ENCODE measurements at places on chromosomes 4 and X. TPM values are rescaled to one million over a fixed set of nuclear protein-coding genes. Genes with fewer than 3 reads are reported as not detected.

GRCh38 chr4:42391981-42392380 lies 5.3 kb upstream of the SHISA3 start:
- no peaks in the 10 kb centered on the region for H3K4me1 ChIP-seq
- H3K4me3 ChIP-seq = no peak overlapping the region
- H3K36me3 ChIP-seq = no peaks in the 10 kb centered on the region
- H3K27ac ChIP-seq = no peak overlapping the region
- no peak for DNase-seq

DNA sequence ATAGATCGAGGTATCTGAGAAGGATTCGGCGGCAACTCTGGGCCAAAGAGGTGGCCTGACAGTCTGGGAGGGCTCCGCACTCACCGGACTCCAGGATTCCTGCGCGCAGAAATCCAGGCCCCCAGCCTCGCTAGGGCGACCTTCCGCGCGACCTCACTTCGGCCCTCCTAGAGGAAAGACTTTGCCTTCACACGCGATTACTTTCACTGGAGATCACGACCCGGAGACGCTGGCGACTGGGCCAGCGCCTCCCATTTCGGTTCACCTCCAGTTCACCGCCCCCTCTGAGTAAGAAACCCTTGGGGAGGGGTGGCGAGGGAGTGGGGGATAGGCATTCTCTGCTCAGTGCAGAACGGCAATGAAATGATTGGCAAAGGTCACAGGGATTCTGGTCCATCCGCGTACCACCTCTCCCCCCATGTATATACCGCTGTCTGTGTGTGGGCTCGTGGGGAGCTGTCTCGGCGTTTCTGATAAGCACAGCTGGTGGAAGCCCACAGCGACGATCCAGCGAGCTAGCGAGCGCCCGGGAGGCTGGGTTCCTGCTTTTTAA lies 2.5 kb downstream of the POU3F4 start:
- no peak overlapping the region for H3K27ac ChIP-seq
- H3K27me3 ChIP-seq = no peaks in the 10 kb centered on the region
- no peaks in the 10 kb centered on the region for H3K36me3 ChIP-seq
- H3K4me1 ChIP-seq = no peaks in the 10 kb centered on the region

- no peaks in the 10 kb centered on the region for H3K4me1 ChIP-seq
- no peaks in the 10 kb centered on the region for H3K36me3 ChIP-seq
- H3K27ac ChIP-seq = no peak overlapping the region
- DNase-seq = no peak
- no peaks in the 10 kb centered on the region for H3K27me3 ChIP-seq
Observed at GRCh38 chrX:43822014-43822413, 60.2 kb downstream of the MAOB start.

GRCh38 chr4:30839583-30840520 lies 119.7 kb downstream of the PCDH7 start:
- no peaks in the 10 kb centered on the region for H3K36me3 ChIP-seq
- no peaks in the 10 kb centered on the region for H3K4me1 ChIP-seq
- DNase-seq = no peak
- no peak overlapping the region for H3K27ac ChIP-seq
- no peak overlapping the region for H3K4me3 ChIP-seq

- no peak overlapping the region for H3K27ac ChIP-seq
- DNase-seq = no peak
- peaks cover 12% of the 10 kb centered on the region for H3K4me1 ChIP-seq
- peak overlapping the region; percentile 74 for H3K4me3 ChIP-seq
Observed at GRCh38 chrX:103376979-103377324, 614 bp downstream of the BEX3 start.

- H3K27me3 ChIP-seq = no peaks in the 10 kb centered on the region
- no peaks in the 10 kb centered on the region for H3K4me1 ChIP-seq
- no peak for DNase-seq
- H3K36me3 ChIP-seq = no peaks in the 10 kb centered on the region
- no peak overlapping the region for H3K27ac ChIP-seq
- no peak overlapping the region for H3K4me3 ChIP-seq
Observed at GRCh38 chrX:130851569-130851968, 51.4 kb downstream of the ENOX2 start.

- no peak overlapping the region for H3K27ac ChIP-seq
- no peaks in the 10 kb centered on the region for H3K4me1 ChIP-seq
- no peak overlapping the region for H3K4me3 ChIP-seq
- H3K27me3 ChIP-seq = no peaks in the 10 kb centered on the region
- no peak for DNase-seq
Observed at GRCh38 chr4:42342459-42342858, 54.8 kb upstream of the SHISA3 start.

GRCh38 chrX:97328853-97329390 lies 445.2 kb downstream of the RPA4 start:
- DNase-seq = no peak
- no peaks in the 10 kb centered on the region for H3K27me3 ChIP-seq
- no peaks in the 10 kb centered on the region for H3K4me1 ChIP-seq

DNA sequence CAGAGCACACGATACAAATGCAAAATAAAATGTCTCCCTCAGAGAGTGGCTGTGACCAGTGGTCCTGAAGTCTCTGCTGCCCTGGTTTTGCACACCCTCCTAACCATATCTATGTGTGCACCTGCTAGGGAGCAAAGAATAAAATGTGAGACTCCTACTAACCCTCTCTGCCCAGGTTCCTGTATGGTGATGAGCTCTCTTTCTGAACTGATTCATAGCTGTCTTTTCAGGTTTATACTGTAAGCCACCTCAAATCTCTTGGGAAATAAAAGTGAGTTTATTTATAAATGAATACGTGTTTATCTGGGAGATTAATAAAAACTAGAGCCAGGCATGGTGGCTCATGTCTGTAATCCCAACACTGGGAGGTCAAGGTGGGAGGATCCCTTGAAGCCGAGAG lies 126.0 kb upstream of the RBPJ start:
- no peaks in the 10 kb centered on the region for H3K36me3 ChIP-seq
- peaks cover 13% of the 10 kb centered on the region for H3K4me1 ChIP-seq
- H3K27me3 ChIP-seq = no peaks in the 10 kb centered on the region
- no peak overlapping the region for H3K4me3 ChIP-seq

GRCh38 chr4:1396806-1397455 lies 9.3 kb downstream of the NKX1-1 start:
- H3K4me3 ChIP-seq = no peak overlapping the region
- DNase-seq = no peak
- peaks cover 1% of the 10 kb centered on the region for H3K27me3 ChIP-seq
- H3K27ac ChIP-seq = no peak overlapping the region
- H3K4me1 ChIP-seq = no peaks in the 10 kb centered on the region
- no peaks in the 10 kb centered on the region for H3K36me3 ChIP-seq

- H3K27me3 ChIP-seq = no peaks in the 10 kb centered on the region
- no peak overlapping the region for H3K4me3 ChIP-seq
- no peaks in the 10 kb centered on the region for H3K4me1 ChIP-seq
Observed at GRCh38 chr4:16160457-16160856, 65.8 kb downstream of the TAPT1 start.

- no peak overlapping the region for H3K4me3 ChIP-seq
- H3K36me3 ChIP-seq = no peaks in the 10 kb centered on the region
- H3K4me1 ChIP-seq = no peaks in the 10 kb centered on the region
- H3K27me3 ChIP-seq = no peaks in the 10 kb centered on the region
Observed at GRCh38 chrX:5976332-5976731, 252.3 kb downstream of the NLGN4X start.

The HHIP gene
- total RNA-seq = 8.8 TPM

The FAM47E gene
- total RNA-seq = not detected

The MAGEA8 gene
- total RNA-seq = not detected

The FAM184B gene
- total RNA-seq = not detected

The ATP1B4 gene
- not detected for total RNA-seq

The SSX4B gene
- total RNA-seq = 0.11 TPM

The DYNLT3 gene
- total RNA-seq = 60.0 TPM

The SHROOM2 gene
- total RNA-seq = 4.3 TPM

Data from SJSA1 (cell line).